ENCODE measurements at places on chromosomes 2 and 18.

DNA sequence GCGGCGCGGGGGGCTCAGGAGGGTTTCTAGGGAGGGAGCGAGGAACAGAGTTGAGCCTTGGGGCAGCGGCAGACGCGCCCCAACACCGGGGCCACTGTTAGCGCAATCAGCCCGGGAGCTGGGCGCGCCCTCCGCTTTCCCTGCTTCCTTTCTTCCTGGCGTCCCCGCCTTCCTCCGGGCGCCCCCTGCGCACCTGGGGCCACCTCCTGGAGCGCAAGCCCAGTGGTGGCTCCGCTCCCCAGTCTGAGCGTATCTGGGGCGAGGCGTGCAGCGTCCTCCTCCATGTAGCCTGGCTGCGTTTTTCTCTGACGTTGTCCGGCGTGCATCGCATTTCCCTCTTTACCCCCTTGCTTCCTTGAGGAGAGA, 5.2 kb downstream of the PROC start:
- DNase-seq = no peak

DNA sequence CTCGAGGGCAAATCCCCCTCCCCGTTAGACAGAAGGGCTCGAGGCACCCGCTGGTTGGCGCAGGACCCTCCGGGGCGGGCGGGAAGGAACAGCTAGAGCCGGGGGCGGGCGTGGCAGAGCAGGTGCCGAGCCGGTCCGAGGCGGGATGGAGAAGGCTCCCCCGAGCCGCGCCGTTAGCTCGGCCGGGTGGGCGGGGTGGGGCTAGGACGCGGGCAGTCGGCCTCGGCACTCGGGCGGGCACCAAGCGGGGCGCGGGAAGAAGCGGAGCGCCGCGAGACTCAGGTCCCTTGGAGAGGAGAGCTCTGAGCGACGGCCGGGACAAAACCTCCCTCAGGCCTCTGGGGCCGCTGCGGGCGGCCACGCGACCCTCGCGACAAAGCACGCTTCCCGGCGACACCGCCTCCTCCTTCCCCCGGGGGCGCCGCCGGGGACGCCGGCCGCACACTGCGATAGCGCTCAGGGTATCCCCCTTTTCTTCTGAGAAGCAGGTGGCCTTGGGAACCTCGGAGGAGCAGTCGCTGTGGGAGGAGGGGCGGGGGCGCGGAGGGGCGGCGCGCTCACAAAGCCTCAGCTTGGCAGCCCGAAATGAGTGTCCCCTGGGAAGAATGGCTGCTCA, 721 bp downstream of the FHOD3 start:
- no peak for DNase-seq

DNA sequence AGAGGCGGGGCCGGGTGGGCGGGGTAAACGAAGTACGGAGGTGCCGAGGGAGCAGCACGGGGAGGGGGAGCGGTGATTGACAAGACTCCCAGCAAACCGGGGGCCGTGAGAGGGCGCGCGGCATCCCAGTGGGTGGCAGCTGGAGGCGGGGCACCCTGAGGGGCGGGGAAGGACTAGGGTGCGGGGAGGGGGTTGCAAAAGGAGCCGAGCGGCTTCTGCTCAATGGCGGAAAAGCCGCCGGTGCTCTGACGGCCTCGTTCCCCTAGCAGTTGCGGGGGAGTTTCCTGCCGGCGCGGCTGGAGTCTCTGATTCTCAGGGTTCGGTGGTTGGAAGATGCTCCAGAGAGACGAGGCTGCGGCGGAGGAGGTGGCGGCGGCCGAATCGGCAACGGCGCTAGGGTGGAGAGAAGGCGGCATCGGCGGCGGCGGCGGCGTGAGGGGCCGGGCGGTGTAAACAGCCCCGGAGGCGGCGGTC, at the start of gene PPM1B:
Gene PPM1B, plus strand, starts transcription at position 195 of the 474 bp plus-strand sequence. CDS start 32,325 bp downstream, outside the sequence.
- peak; percentile 98 for DNase-seq

DNA sequence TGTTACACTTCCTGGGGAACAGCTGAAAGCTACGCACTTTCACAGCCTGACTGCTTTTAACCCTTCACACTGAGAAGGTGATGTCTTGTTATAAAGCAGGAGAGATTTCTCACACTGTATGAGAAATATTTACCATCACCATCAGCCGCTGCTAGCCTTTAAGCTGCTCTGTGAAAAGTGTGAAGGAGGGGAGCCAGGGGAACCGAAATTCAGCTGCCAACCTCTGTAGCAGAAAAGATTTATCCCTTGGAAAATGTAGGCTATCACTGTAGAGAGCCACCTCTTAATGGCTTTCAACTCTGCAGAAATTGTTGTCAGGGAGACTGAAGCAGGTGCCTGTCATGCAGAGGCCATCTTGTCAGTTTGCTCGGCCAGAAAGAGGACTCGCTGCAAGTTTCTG, 145.3 kb downstream of the SP3 start:
- no peak for DNase-seq

DNA sequence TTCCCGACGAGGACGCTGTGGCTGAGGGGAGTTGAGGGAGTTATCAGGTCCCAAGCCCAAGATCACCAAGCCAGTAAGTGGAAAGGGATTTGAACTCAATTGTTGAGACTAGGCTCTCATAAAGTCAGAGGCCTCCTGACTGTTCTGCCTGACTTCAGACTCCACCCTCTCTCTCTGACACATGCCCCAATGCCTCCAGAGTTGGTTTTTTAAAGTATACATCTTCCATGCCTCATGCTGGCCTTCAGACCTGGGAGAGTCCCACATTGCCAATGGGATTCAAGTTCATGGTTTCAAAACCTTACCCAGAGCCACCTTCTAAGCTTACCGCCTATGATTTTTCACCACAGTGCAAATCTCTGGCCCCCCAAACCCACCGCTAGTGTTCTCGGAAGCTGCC, 100.8 kb downstream of the RTN4 start:
- DNase-seq = no peak

GRCh38 chr2:48483916-48484315, 46.0 kb upstream of the STON1 start:
- no peak for DNase-seq

- DNase-seq = no peak
Measured at GRCh38 chr2:240968731-240969624, 29.4 kb upstream of the SNED1 start.

GRCh38 chr2:197137231-197137630, 173.3 kb downstream of the ANKRD44 start:
- no peak for DNase-seq

DNA sequence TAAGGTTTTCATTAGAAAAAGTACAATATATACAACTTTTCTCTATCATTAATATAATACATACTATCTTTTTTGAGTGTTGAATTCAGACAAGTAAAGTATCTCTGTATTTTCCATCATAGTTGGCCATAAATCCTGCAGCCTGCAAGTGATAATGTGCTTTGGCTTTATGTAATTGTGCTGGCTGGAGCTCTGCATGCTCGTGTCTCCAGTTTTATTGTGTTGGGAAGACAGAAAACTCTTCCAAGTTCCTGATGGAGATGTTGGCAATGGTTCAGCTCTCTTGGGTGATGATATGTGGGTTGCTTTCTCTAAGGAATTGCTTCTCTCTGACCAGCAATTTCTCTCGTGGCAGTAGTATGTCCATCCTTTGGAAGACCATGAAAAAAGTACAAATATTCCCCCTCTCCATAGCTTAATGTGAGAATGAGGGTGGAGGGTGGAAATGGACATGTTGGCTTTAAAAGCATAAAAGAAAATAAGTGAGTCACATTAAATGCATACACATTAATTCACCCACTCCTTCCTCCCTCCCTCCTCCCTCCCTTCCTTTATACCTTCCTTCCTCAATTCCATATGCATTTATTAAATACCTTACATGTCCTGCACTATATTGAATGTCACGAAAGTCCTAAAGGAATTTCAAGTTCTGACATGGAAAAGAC, 344.2 kb downstream of the MTX2 start:
- DNase-seq = no peak
